Memory B cell (primary cell): ENCODE measurements at places on chromosomes 5 and 9.

GRCh38 chr5:132369474-132370180 is at the start of gene SLC22A5:
SLC22A5 (plus strand) TSS chr5:132369710; CDS start chr5:132369973, 263 bp downstream.
- peak; percentile 66 for DNase-seq

DNA sequence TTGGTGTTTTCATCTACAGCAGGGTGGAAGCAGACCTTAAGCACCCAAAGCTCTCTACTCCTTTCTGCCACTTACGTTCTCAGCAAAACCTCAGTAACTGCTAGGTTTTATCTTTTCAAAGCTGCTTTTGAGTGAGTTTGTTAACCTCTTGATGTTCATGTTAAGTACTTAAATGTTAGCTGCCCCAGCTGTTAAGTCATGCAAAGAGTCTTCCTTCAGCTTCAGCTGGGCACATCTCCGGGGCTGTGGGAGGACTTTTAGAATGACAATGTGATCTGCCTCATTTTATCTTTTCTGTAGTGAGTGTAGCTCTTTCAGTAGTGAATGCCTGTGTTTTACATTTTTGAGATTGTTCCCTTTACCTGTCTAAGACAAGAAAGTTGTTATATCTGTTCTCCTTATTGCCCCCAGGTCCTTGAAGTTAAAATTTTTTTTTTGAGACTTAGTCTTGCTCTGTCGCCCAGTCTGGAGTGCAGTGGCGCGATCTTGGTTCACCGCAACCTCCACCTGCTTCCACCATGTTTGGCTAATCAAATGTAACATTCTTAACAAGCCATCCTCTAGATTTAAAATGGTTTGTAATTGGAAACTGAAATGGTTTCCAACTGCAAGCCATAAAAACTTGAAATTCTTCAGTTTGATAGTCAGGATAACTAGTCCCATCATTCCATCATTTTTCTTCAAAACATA is 19.6 kb downstream of the KDM4C start:
- no peak for DNase-seq

GRCh38 chr5:53362521-53362941 is 117.9 kb upstream of the FST start:
- DNase-seq, result no peak

DNA sequence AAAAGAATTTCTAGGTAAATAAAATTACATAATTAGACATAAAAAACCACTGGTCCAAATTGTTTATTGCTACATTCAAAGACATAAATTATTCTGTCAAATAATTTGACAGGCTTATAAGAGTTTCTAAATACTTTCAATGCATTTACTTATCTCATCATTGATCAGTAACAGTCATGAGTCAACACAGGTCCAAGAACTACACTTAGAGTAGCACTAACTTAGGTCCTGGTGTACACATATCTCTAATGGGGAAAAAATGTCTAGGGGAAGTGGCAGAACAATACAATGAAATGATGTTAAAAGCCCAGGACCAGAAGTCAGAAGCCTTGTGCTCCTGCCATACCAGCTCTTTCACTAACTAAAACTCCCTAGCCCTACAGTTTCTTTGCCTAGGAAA is 96.5 kb upstream of the SLCO6A1 start:
- no peak for DNase-seq

DNA sequence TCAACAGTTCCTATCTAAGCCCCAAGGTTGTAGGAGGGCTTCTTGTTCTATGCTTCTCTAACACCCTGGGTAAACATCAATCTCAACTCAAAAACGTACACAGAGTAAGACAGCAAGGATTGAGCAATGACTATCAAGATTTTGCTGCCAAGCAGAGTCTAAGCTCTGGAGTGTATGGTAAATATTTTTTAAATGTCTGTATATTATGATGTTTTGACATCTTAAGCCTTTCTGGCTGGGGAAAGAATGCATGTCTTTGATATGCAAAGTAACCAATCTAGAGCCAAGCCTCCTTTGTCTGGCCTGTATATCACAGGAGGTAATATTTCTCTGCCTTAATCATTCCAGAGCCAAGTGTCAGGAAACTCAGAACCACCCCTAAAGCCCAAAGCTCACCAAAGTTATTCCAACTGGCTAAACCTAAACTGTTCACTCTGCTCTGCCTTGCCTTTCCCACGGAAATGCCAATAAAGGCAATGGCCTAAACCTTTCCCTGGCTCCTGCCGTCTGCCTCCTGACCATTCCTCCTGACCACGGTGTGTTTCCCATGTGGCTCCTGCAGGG is 45.2 kb downstream of the YIPF5 start:
- no peak for DNase-seq

- no peak for DNase-seq
These were observed 37.2 kb downstream of the SLC6A7 start for GRCh38 chr5:150227036-150227435.

GRCh38 chr5:37667846-37668245 is 172.0 kb downstream of the GDNF start:
- DNase-seq, result no peak

DNA sequence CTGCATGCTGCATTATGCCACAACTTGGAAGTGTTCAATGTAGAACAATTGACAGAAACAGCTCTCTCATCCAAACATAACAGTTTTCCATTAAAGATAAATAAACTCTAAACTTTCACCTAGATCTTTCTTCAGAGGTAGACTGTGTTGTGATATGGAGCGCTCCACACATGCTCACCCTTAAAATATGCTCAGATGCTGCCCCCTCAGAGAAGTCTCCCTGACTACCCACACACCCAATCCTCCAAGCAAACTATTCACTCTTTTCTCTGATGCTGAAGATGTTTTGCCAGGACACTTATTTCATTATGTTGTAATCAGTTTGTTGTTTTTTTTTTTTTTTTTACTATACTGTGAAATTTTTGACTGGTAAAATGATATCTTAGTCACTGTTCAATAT is 206.6 kb upstream of the RASA1 start:
- no peak for DNase-seq

DNA sequence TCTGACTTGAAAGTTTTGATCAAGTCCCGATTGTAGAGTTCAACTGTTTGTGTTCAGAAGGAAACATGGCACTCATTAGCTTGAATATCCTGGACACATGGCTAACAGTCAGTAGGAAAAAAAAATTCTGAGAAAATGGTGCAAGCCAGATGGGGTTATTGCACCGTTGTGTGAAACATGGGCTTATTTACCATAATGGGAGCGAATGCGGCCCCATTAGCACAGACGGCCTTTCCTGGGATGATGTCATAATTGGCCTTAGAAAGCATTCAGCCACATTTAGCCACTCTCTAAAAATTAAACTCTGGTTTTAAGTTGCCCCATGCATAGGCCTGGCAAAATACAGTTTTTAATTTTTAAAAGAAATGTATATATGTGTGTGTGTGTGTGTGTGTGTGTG is 112.1 kb downstream of the IRX2 start:
- no peak for DNase-seq

GRCh38 chr9:108543251-108543778 is 312.5 kb downstream of the ACTL7B start:
- no peak for DNase-seq

DNA sequence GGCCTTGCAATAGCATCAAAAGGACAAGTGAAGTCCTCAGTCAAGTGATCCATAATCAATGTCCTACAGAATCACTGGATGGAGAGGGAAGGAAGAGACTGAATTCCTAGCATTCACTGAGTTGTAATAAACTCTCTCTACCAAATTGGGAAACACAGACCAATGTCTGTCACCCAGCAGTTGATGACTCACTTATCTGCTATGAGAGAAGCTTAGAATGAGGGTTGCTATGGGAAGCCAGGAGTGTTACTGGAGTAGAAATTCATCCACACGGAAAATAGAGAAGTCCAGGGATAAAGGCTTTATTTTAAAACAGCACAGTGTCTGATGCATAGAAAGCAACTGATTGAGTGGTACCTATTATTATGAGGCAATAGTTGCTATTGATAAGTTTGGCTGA is 407.4 kb downstream of the BRINP1 start:
- no peak for DNase-seq

DNA sequence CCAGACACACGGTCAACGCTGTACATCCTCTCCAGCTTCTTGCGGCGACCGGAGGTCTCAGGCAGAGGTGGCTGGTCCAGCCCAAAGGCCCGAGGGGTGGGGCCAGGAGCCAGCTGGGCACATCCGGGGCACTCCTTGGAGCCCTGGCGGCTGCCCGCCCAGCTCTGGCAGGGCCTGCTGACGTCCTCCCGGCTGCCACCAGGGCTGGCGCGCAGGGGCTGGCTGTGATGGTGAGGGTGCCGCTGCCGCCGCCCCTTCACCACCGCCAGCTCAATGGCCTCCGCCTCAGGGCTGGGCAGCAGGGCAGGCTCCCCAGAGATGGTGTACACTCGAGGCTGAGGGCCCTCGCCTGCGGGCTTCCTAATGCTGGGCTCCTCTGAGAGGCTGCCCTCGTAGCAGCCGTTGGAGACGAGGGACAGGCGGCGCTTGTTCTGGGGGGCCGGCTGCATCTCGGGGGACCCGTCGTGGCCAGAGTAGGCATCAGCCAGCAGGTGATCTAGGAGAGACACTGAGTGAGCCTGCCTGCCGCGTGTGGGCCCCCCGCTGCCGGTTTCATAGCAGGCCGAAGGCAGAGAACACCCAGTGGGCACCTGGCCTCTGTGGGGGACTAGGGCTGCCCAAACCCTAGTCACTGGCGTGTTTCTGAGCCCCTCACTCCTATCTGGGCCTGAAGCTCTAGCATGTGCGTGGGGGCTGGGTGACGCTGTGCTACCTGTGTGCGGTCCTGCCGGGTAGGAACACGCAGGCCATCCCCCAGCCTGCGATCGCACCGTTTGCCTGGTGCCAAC is 1.5 kb downstream of the NSMF start:
- no peak for DNase-seq

- DNase-seq, result no peak
These were observed at the start of gene FOXI1 for GRCh38 chr5:170105642-170106611. FOXI1 (plus strand) TSS chr5:170105897; CDS start chr5:170105958, 61 bp downstream.

- no peak for DNase-seq
These were observed 75.7 kb downstream of the TARS1 start for GRCh38 chr5:33516421-33516820.

DNA sequence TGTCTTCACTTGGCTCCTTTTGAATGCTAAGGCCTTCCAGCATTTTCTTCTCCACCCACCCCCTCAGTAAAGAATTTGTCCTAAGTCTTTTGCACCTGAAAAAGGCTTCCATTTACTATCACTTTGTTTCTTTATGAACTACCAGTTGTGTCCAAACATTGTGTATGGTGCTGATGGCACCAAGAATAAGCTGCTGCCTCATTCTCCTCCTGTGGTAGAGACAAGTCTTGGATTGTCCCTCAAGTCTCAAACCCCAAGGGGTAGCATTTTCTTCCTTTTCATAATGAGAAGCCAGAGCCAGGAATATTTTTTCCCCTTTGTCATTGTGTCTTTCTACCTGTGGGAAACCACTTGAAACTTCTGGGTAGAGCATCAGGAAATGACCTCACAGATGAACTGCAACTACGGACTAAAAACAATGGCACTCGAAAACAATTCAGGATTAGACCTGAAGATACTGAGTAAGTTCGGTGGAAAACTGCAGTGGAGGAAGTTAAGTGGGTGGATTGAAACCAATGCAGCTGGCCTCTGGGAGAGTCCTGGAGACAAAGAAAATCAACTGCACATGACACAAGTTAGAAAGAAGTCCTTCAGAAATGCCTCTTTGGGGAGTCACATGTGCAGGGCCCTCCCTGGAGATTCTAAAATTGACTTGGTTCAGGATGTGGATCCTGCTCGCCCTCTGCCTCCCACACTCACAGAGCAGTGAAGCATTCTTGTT is 80.5 kb downstream of the SH3RF2 start:
- DNase-seq, result no peak

DNA sequence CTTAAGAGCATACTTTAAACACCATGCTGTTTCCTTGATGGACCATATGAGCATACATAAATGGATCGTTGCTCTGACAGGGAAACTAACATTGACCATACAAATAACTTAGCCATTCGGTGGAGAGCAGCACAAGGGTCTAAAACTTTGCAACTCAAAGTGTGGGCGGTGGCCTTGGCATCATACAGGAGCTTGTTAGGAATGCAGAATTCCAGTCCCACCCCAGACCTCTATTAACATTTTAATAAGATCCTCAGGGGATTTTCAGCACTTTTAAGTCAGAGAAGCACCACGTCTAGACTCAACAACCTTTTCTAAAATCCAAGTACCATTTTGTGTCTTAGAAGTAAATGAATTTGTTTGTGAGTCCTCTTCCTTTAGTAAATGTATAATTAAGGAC is 260.9 kb downstream of the EBF1 start:
- no peak for DNase-seq

DNA sequence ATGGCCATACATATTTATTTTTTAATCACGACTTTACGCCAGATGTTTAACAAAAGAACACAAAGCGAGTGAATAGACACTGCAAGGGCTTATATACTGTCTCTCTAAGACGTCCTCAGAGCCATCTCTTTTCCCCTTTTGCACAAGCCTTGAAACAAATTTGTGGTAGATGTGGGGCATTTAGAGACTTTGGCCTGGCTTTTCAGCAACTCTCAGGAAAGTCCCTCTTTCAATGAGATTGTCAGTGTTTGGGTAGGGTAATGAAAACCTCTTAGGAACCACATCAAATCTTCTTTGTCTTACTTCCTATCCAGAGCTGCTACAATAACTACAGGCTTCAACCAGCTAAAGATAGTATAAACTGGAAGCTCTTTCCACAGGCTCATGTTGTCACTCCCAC is 380.0 kb downstream of the ANXA1 start:
- DNase-seq, result no peak

- peak; percentile 43 for DNase-seq
These were observed 26.9 kb upstream of the ADAM19 start for GRCh38 chr5:157602505-157602904.

GRCh38 chr9:128124873-128125579 is 2.5 kb downstream of the PTGES2 start:
- no peak for DNase-seq
